ENCODE measurements at places on chromosomes 6 and 20.

- no peak for DNase-seq
These were observed 25.7 kb downstream of the DTD1 start for GRCh38 chr20:18613553-18613952.

DNA sequence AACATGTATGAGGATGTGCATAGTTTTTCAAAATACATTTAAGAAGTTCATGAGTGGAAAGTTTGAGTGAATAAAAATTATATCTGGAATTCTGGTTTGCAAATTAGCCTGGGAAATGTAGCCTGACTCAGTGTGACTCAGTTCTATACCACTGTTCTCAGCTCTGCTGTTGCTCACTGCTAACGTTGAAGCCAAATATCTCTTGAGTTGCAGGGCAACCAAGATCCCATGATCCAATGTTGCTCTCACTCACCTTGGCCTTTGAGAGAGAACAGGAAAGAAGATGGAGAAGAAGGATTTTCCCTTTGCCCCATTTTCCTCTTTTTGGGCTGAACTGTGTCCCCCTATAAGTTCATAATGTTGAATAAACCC lies 28.9 kb downstream of the PSMB9 start:
- no peak for DNase-seq

GRCh38 chr20:45436732-45437485 lies 21.0 kb downstream of the PIGT start:
- peak; percentile 90 for DNase-seq

DNA sequence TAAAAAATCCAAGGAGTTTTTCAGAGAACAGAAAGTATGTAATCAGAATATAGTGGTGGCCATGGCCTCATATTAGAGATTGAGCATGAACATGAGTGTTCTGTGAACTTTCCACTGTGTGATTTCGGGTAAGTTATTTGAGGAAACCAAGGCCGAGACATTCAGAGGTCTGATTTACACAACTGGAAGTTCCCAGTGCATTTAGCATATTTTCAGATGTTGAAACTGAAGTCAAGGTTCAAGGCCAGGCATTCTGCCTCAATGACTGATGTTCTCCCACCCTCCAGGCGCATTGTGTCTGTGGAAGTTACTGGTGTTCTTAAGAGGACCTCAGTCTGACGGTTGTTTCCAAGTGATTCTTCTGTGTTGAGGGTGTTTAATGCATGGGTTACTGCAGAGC lies 26.2 kb downstream of the RNF144B start:
- DNase-seq, result no peak

All from neural progenitor cell (in vitro differentiated cells).